ENCODE measurements at places on chromosomes 16 and 17.

- no peak for DNase-seq
Observed at GRCh38 chr16:81652798-81653505, 126.1 kb upstream of the PLCG2 start.

DNA sequence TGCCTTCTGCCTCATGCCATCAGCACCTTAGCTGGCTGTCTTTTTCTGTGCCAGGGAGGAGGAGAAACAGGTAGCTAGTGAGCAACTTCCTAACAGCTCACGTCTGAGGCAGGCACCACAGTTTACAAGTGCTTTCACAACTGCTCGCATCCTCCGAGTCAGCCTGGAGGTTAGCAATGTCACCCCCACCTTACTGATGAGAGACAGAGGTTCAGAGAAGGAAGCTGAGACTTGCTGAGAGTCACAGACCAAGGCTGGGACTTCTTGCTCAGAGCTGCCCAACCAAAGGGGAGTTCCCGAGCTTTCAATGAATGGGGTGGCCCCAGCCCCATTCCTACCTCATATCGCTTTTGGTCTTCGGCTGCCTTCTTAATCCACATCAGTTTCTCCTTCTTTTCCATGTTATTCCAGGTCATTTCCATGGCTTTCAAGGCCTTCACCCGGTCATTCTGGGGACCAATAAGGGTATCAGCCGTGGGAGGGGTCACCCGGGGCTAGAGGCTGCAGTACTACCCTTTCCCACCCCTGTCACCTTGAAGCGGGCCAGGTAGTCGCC, 9.6 kb downstream of the UBTF start:
- peak; percentile 45 for DNase-seq

DNA sequence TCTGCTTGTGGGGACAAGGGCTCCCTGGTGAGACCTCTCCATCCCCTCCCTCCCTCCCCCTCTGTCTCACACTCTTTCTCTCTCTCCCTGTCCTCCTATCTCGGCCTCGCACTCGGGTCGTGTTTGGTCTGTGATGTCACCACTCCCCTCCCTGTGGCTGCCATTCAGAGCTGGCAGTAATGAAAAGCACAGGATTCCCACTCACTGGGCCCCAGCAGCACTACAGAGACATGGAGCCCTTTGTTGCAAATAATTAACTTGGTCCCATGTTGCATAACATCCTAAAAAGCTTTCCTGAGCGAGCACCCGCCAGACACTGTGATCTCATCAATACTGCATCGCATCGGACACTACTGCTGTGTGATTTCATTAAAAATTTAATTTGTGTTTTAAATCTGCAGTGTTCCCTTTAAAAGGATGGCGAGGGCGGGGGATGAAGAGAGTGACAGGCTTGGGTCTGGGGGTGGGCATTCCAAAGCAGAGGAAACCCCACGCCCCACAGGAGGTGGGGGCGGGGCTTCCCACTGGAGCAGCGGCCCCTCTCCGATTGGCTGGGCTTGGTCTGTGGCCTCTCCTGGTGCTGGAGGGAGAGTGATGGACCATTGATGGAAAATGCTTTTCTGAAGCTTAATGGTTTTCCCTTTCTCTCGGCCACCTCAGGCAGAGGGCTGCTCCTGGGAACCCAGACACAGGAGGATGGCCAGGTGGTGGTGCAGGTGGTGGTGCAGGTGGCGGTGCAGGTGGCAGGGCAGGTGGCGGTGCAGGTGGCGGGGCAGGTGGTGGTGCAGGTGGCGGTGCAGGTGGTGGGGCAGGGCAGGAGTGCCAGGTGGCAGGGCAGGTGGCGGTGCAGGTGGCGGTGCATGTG, 15.3 kb upstream of the NPTX1 start:
- no peak for DNase-seq

- peak; percentile 81 for DNase-seq
Observed at GRCh38 chr17:65556014-65556909, 5.2 kb downstream of the AXIN2 start.

DNA sequence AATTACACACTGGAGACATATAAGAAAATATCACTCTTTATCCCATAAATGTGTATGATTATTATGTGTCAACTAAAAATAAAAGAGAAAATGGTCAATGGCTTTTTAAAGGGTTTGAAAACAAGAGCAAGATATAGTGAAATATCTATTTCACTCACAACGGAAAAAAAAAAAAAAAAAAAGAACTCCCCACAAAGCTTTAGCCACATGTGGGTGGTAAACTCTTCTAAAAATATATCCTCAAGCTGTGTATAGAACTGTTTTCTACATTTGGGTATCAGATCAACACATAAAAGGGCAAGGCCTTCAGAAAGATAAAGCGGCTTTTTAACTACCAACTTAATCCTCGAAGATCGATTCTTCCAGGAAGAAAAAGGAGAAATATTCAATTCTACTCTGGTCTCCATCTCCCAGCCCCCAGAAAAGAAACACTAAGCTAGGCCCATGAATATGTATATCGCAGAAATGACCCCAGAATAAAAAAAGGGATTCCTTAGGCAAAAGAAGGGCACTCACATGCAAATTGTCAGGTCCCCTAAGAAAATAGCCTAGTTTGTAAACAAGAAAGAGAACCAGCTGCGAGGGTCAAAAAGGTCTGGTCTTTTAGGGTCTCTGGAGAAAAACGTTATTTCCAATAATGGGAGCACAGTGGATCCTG, 4.4 kb downstream of the LITAF start:
- no peak for DNase-seq

DNA sequence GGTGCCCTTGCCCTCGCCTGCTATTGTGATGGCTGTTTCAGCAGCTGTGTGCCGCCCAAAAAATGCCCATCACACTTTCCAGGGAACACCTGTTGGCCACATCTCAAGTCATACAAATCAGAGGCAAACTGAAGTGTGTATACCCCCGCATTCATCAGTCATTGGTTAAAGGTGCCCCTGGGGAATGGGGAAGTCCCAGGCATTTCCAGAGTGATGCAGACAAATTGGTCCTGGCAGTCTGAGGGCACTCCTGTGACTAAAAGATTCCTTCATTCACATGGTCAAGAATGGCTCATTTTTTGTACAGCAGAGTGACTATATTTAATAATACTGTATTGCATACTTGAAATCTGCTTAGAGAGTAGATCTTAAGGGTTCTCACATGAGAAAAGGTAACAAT, 102.9 kb upstream of the TMEM97 start:
- no peak for DNase-seq

DNA sequence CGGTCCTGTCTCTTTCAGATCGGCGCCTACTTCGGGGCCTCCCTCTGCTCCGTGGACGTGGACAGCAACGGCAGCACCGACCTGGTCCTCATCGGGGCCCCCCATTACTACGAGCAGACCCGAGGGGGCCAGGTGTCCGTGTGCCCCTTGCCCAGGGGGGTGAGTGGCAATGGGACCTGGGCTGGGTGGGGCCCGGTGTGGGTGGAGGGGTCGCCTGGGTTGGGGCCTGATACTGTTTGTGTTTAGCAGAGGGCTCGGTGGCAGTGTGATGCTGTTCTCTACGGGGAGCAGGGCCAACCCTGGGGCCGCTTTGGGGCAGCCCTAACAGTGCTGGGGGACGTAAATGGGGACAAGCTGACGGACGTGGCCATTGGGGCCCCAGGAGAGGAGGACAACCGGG, 37.7 kb downstream of the ITGAM start:
- no peak for DNase-seq

- DNase-seq: no peak
Observed at GRCh38 chr17:17959520-17960361, 12.5 kb downstream of the TOM1L2 start.

- no peak for DNase-seq
Observed at GRCh38 chr17:69231521-69231920, 2.9 kb upstream of the ABCA10 start.

DNA sequence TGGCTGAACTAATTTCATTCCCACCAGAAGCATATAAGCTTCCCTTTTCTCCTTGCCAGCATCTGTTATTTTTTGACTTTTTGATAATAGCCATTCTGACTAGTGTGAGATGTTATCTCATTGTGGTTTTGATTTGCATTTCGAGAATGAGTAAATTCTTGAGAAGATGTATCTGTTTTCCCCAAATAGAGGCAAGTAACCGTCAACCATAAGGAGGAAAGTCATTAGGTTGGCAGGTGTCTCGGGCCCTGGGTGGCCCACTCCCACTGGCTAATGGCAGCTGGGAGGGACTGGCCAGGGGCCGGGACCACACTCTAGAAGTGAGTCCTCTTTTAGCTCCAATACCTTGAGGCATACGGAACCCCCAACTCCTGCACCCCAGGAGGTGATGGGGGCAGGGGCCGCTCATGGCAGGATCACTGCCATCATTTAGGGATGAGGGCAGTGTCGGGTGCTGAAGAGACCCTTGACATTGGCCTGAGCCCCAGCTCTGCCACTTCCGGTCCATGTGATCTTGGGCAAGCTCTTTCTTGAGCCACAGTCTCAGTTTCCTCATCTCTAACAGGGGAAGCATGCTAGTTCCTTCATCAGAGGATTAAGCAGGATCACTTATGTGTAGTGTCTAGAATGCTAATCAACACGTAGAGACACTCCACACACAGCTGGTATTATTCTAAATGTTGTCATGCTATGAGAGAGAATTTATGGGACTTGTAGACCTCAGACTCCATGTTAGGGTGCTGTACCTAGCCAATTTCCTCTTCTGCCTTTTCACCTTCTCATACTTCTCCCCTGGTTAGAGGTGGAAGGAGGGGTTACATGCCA, 44.3 kb downstream of the RGS9 start:
- peak; percentile 59 for DNase-seq

- DNase-seq: no peak
Observed at GRCh38 chr16:540645-541340, 13.3 kb downstream of the CAPN15 start.

- DNase-seq: no peak
Observed at GRCh38 chr16:86895606-86896005, 317.3 kb downstream of the FOXL1 start.

GRCh38 chr17:80613732-80614071, 69.1 kb downstream of the RPTOR start:
- DNase-seq: no peak

DNA sequence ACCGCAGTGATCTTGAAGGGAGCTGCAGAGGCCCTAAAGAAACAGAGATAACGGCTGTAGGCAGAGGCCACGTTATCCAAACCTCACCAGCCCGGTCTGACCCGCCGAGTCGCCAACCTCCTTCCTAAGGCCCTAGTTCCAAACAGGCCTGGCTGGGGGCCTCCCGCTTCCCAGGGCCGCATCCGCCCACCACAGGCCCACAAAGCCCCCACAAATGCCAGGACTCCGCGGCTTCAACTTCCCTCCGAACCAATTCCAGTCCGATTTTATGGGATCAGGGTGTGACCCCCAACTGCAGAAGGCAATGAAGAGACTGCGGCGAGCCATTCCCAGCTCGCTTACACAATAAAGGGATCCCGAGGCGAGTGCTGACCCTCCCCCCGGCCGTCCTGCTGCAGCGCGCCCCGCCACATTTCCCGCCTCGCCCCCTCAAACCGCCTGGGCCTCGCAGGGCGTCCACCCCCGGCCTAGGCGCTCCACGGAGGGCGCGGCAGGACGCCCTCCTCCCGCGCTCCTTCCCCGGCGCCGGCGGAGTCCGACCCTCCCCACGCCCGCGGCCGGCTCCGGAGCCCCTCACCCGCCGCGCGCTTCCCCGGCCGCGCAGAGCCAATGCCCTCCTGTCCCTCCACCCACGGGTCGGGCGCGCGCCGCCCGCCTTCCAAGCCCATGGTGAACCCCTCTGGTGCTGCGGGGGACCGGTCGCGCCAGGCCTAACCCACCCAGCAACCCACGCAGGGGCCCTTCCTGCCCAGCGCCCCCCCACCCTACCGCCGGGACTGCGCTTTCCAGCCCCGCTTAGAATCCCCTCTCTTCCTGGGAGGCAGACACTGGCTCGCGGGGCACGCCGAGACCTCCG, 926 bp downstream of the MYH10 start:
- peak; percentile 58 for DNase-seq

- no peak for DNase-seq
Observed at GRCh38 chr16:87844120-87844733, 25.1 kb downstream of the SLC7A5 start.

- DNase-seq: no peak
Observed at GRCh38 chr16:59573528-59574271, 839.6 kb upstream of the GOT2 start.

DNA sequence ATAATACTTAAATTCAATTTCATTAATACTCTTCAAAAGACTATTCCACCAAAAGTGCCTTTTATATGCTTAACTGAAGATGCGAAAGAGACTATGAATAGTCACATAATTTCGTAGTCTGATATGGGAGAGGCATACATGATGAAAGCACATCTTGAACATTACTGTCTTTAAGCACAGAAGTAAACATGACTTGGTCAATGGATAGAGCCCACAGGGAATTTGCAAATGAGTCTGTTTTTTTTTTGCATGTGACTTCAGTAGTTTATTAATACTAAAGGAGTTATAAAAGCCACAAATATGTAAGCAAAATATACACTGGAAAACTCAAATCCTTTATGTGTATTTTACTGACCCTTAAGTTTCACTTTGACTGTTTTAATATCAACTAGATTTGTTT, 15.9 kb downstream of the ADPRM start:
- DNase-seq: no peak

- no peak for DNase-seq
Observed at GRCh38 chr17:12386225-12386624, 279.5 kb upstream of the MYOCD start.

DNA sequence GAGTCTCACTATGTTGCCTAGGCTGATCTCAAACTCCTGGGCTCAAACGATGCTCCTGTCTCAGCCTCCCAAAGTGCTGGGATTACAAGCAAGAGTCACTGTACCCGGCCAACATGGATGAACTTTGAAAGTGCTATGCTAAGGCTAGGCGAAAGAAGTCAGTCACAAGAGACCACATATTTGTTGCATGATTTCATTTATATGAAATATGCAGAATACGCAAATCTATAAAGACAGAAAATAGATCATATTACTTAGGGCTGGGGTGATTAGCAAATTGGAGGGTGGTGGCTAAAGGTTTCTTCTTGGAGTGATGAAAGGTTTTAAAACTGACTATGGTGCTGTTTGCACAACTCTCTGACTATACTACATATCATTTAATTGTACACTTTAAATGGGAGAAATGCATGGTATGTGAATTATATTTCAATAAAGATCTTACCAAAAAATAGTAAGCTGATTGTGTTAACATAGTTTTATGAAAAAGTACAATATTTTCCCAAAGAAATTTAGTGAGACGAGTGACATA, 1.2 kb upstream of the FLYWCH1 start:
- DNase-seq: no peak

DNA sequence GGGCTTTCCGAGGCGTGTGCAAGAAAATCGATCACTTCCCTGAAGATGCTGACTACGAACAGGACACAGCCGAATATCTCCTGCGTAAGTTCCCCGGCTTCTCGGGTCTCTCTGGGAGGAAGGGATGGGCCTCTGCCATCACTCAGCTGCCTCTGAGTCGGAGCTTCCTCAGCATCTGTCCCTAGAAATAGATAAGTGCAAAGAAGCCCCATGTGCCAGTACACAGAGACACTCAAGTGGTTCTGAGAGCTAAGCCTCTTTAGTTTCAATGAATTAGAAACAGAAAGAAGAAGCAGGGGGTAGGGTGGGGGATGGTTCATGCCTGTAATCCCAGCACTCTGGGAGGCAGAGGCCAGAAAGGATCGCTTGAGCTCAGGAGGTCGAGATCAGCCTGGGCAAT, 90.6 kb downstream of the CACNG3 start:
- no peak for DNase-seq

DNA sequence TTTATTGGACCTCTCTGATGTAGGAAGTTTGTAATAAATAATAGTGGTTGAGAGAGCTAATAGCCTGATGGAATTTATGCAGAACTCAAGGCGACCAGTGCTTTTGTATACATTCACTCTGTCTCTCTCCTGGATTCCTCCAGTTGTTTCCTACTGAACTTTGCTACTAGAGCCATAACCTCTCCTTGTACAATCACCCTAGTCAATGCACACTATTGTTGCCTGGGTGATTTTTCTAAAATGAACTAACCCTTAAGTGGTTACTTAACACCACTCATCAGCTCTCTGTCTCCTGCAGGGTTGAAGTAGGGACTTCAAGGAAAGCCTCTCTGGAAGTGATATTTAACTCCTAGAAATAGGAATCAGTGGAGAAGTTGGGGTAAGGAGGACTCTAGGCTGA, 9.7 kb downstream of the PHKB start:
- DNase-seq: no peak

All from activated naive CD4-positive, alpha-beta T cell treated with anti-CD3 and anti-CD28 coated beads, Interleukin-2, amount 50 U/mL, for 72 hours (primary cell).